CD4-positive, alpha-beta T cell (primary cell): ENCODE measurements at places on chromosomes 2 and 18. TPM values are rescaled to one million over a fixed set of nuclear protein-coding genes. Genes with fewer than 3 reads are reported as not detected.

Gene RGPD3
- total RNA-seq, result 0.38 TPM

GRCh38 chr2:6780765-6781274, 84.9 kb downstream of the CMPK2 start:
- no peak overlapping the region for H3K27ac ChIP-seq
- H3K4me3 ChIP-seq, result no peak overlapping the region
- no peaks in the 10 kb centered on the region for H3K27me3 ChIP-seq
- DNase-seq, result peak; percentile 7

- H3K27ac ChIP-seq, result no peak overlapping the region
- DNase-seq, result no peak
- no peaks in the 10 kb centered on the region for H3K36me3 ChIP-seq
- H3K27me3 ChIP-seq, result no peaks in the 10 kb centered on the region
- peaks cover 50% of the 10 kb centered on the region for H3K4me1 ChIP-seq
- no peak overlapping the region for H3K4me3 ChIP-seq
Observed at GRCh38 chr2:134216152-134216829, 37.6 kb upstream of the MGAT5 start.

GRCh38 chr2:159267921-159268320, 18.6 kb downstream of the WDSUB1 start:
- no peaks in the 10 kb centered on the region for H3K36me3 ChIP-seq
- H3K4me1 ChIP-seq, result no peaks in the 10 kb centered on the region
- no peaks in the 10 kb centered on the region for H3K27me3 ChIP-seq
- H3K27ac ChIP-seq, result no peak overlapping the region
